ENCODE measurements at places on chromosomes 7 and 10.

DNA sequence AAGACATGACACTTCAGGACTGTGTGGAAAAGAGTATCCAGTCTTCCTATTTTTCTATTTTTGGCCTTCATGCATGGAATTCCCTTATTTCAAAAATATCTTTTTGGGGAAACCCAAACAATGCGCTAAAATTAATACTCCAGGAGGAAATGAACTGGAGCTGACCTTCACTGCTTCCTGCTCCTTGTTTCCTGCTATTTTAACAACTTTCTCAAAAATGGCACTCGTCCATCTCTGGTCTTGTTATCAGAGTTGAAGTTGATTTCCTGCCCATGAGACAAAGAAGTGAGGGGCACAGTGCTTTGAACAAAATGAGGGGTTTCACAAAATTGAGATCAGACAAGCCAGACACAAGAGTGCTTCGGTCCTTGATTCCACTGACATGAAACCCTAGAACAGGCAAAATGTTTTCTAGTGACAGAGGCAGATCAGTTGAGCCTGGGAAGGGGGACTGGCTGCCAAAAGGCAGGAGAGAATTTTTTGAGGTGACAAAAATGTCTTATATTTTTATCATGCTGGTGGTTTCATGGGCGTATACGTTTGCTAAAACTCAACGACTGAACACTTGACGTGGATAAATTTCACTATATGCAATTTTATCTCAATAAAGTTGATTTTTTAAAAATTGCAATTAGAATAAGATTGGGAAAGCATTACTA, 193.2 kb downstream of the CREB5 start:
- no peak for DNase-seq

- DNase-seq: peak; percentile 46
Observed at GRCh38 chr7:90312745-90313144, 8.4 kb downstream of the FAM237B start.

GRCh38 chr10:110009736-110010475, 2.1 kb downstream of the ADD3 start:
- peak; percentile 74 for DNase-seq

DNA sequence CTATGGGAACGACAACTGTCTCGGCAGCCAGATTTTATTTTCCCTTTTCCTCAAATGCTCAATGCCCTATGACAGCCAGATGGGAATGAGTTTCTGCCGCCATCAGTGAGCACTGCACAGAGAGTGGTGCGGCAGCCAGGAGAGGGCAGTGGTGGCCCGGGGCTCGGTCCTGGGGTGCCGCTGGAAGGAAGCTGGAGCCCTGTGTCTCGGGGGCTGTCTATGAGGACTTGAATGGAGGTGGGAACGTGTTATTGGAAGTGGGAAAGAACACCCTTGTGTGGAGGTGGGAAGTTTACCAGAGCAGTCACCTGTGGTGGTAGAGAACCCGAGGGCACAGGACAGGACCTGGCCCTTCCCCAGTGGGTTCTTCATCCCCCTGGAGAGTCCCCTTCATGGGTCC, 35.8 kb downstream of the JAKMIP3 start:
- no peak for DNase-seq

DNA sequence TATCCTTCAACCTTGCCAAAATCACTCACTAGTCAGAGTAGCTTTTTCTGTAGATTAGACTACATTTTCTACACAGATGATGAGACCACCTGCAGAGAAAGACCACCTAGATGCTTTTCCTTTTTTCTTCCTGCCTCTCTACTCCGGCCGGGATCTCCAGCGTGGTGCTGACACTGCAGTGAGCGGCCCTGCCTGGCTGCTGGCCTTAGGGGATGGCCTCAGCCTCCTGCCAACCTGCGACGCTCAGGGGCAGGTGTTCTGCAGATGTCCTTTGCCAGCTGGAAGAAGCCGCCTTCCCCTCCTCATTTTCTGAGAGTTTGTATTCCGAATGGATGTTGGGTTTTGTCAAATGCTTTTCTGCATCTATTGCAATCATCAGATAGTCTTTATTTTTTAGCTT, 43.5 kb upstream of the NKX6-2 start:
- DNase-seq: no peak

DNA sequence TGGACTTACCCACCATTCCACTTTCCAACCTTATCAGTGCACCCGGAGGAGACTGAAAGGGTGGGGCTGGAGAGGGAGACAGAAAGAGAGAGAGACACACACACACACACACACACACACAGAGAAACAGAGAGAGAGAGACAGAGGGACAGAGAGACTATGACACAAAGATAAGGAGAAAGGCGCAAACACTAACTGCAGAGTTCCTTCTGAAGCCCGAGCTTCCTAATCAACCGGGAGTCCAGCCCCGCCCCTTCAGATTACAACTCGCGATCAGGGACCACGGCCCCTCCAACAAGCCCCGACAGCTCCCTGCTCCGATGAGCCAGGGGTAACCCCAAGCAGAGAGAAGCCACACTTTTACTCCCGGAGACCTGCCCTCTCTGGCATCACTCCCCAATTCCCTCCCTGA, 499 bp downstream of the GAL3ST4 start:
- DNase-seq: no peak

- DNase-seq: no peak
Observed at GRCh38 chr10:132579027-132579859, 41.7 kb downstream of the INPP5A start.

- peak; percentile 100 for DNase-seq
Observed at GRCh38 chr10:110918643-110919348, at the start of gene BBIP1. Gene BBIP1 (minus strand): TSS chr10:110919180. CDS start chr10:110918157, 1,023 bp downstream.

DNA sequence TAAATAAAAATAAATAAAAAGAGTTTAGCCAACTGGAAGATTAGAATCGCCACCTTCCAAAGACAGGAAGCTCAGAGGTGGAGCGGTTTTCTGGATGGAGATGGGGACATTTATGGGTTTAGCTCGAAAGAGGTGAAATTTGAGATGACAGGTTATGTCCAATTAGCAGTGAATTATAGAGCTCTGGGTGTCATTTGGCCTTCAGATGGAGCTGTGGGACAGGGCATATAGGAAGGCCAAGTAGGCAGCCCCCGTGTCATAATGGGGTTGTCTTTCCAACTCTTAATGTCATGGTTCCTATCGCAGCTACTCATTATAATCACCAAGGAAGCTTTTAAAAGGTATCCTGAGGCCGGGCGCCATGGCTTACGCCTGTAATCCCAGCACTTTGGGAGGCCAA, 21.0 kb upstream of the EEPD1 start:
- DNase-seq: peak; percentile 48

DNA sequence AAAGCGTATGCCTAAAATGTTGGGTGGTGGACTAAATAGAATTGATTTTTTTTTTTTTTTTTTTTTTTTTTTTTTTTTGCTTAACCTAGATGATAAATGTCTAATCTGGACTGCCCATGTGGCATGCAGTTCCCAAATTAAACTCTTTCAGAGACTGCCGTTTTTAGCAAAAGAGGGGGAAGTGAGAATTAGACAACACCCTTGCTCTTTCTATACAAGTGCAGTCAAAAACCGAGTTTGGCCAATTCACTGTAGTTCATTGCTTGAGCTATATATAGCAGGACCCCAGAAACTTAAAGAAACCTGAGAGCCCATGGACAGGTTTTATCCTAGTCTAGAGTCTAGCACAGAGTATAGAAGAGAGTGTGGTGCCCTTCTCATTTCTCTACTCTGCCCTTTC, 141.9 kb downstream of the GRM3 start:
- no peak for DNase-seq

DNA sequence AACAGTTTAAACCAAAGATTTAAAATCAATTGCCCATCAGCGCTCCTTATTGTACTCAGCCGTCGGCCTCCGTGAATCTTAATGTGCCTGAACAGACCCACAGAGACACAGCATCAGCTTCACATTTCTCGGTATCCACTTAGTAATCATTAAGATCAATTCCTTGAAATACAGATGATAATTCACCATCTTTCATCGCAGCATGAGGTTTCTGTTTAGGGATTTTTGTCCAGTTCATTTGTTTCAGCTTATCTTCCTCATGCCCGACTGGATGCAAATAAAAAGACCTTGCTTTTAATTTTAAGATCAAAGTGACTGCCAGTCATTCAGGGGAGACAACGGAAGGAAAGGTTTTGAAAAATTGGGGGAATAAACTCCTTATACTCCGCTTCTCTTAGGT, 207.8 kb downstream of the WDR37 start:
- no peak for DNase-seq

GRCh38 chr7:113301141-113301540, 182.8 kb upstream of the SMIM30 start:
- DNase-seq: no peak

DNA sequence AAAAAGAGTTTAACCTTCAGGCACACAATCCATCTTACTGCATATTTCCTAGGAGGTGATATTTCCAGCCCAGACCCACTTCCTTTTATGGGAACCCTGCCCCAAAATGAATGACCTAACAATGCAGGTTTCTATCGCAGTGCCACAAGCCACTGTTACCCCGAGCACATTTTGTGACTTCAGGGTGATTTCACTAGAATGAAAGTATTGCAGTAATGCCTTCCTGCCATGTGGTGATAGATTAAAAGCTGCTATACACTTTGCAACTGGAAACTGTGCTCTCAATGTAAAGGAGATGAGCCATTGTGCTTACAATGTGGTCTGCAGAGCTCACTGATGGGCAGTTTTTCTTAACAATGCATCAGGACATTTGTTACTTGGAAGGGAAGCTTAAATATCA, 90.5 kb upstream of the RSU1 start:
- DNase-seq: no peak

GRCh38 chr10:110629680-110630191, 14.4 kb upstream of the RBM20 start:
- no peak for DNase-seq

DNA sequence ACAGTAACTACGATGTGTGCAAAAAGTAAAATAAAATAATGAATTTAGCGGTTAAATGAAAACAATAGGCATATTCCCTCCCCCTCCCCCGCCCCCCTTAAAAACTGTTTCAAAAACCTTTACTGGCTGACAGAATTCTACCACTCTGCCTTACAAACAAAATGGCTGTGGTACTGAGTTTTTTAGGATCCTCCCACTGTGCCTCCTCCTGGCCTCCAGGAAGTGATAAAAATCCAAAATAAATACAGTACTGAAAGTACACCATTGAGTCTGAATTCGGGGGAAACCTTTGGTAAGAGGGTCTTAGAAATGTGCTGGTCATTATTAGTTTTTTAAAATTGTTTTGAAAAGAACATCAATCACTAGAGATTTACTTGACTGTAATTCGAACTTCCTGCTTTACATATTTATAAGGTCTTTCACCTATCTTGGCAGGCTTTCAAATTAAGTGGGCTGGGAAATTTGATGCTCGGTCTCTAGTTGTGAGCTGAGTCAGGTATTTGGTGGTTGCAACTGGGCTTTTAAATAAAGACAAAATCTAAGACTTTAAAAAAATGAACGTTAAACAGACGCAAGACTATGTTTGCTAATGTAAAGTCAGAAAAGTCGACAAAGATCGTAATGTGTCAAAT, 32.5 kb upstream of the EPC1 start:
- DNase-seq: peak; percentile 82

DNA sequence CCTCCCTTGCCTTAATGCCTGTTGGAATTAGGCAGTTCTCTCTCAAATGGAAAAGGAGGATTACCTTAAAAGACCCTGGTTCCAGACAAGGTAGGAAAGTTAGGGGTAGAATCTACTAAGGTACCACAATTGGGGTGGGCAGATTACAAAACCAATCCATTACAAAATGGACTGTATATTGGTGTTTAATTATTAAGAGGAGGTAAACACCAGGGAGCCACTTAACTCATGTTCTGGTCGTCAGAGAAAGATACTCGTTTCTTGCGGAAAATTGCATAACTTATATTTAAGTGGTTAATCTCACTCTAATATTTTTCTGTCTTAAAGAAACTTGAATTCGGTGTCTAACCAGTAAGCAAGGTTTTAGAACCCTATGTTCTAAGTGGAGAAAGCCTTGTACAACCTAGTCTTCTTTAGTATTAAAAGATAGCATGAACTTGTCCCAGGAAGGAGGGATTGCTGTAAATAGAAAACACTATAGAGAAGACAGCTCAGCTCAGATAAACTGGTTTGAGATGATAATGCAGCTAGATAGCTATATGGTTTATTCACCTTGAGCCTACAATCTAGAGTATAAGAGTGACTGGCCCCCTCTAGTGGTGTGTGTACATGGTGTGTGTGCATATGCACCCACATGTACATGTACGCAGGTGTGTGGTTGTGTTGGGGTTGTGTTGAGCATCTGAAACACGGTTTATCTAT, 58.0 kb upstream of the STRIP2 start:
- peak; percentile 84 for DNase-seq

DNA sequence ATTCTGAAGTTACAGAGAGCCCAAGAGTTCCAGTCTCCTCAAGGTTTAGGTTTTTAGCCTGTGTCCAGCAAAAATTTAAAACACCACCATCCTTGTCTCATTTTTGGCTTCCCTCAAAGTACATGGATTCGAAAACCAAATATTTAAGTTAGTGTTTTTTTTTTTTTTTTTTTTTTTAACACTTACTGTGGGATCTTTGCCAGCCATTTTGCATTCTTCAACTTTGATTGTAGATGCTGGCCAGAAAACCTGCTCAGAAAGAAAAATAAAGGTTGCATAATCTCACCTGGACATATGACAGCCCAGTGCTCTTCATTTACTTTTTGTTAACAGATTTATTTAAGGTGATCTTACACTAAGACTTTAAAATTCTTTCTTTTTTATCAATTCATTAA, 91.6 kb downstream of the SEMA3C start:
- no peak for DNase-seq

GRCh38 chr10:84214612-84215235, 10.6 kb downstream of the LRIT2 start:
- DNase-seq: peak; percentile 76

DNA sequence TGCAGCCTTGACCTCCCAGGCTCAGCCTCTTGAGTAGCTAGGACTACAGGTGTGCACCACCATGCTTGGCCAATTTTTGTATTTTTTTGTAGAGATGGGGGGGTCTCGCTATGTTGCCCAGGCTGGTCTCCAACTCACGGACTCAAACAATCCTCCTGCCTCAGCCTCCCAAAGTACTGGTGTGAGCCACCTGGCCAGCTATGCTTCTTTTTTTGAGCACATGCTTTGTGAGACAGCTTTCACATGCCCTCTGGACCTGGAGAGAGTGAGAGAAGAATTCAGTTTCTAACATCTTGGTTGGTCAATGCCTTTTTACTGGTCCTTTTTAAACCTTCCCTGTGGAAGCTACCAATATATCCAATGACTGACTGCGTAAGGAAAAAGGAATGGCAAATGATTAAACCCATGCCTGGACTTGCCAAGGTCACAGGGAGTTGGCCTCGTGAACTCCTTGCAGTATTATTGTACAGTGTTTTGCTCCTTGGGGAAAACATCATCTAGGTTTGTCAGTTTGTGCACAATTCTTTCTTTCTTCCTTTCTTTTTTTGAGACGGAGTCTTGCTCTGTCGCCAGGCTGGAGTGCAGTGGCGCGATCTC, 6.2 kb upstream of the FOXK1 start:
- no peak for DNase-seq
